ENCODE measurements at places on chromosomes 1 and 21.
A peak's percentile ranks its signal among the peaks of the same experiment; 100 is the strongest.

GRCh38 chr1:157695417-157695816 is 5.2 kb downstream of the FCRL3 start:
- no peak for DNase-seq

DNA sequence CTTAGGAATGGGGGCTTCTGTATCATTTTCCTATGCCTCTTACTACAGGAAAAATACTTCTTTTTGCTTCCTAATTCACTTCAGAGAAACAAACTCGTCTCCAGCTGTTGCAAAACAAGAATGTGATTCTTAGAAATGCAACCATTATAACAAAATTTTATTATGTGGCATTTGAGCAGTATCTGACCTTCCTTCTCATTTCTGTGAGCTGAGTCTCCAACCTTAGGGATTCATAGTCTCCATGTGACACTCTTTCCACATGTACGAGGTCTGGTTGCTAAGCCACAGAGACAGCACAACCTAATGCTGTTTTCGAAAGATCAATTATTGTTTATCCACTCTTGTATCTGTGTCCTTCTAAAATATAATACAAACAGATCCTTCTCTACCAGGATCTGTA is 75.3 kb upstream of the RGS4 start:
- DNase-seq: no peak

DNA sequence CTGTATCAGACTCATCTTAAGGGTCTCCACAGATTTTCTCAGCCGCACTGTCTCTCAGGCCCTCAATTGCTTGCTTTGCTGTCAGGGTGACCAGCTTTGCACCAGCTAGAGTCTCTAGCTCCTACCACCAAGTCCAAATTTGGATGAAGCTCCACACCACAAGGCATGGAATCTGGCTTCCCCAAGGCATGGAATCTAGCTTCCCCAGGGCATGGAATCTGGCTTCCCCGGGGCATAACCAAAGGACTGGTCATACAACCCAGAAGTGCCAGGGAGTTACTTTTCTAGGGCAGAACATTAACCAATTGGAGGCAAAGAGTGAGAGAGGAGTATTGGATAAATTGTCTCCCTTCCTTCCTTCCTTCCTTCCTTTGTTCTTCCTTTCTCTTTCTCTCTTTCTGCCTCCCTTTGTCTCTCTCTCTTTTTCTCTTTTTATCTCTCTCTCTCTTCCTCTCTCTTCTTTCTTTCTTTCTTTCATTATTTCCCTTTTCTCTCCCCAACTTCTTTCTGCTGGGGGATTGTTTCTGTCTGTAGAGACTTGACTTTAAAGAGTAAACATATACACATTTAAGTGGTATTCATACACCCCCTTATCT is 76.9 kb upstream of the HAO2 start:
- DNase-seq: no peak

DNA sequence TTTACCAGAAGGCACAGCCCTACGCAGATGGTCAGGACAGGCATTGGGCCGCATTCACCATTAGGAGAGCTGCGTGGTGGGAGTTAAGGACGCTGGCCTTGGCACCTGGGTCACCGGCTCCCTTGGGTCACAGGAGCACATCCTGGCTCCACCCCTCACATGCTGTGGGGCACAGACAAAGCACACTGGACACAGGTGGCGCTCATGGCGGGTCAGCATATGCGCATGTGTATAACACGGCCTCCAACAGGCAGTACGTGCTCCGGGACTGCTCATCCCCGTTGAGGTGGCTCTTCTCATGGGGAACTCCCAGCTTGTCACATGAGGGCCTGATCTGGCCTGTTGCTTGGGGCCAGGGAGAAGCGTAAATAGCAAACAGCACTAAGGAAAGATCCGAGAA is 25.0 kb downstream of the PGBD5 start:
- DNase-seq: no peak

DNA sequence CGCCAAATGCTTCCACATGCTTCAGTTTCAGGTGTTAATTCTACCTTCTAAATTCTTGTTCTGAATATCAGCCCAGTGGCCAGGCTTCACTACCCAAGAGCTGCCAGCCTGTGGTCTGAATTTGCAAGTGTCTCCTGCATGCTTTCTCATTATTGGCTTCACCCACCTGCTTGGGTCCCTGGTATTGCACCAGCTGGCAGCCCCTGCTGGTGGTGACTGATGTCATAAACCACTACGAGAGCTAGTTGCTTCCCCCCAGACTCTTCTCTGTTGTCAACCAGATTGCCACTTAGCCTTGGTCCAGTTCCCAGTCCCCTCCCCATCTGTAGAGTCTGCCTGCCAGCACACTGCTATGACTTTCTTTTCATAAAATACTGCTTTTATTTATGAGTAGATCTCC is 197.7 kb upstream of the DUSP10 start:
- DNase-seq: no peak

GRCh38 chr1:170734412-170735175 is 70.7 kb downstream of the PRRX1 start:
- no peak for DNase-seq

GRCh38 chr1:64220241-64220640 is 16.8 kb downstream of the UBE2U start:
- no peak for DNase-seq

DNA sequence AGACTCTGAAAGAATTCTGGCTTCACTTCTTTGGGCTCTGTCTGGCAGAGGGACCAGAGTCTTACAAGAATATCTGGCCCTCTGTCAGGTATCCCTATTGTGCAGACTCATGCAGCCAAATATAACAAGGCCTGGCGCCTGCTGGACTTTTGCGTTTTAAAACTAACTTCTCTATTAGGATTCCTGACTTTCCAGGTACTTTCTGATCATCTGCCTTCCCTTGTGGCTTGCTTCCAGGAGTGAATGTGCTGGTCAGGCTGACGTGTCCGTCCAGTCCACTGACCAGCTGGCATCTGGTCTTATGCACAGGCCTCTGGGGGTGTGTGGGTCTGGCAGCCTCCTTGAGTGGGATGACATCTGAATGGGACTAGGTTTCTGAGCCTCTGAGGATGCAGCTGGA is 8.6 kb upstream of the RAB29 start:
- DNase-seq: no peak

- no peak for DNase-seq
Measured at GRCh38 chr1:201023517-201023902, at the start of gene KIF21B. TSS of gene KIF21B (minus strand) at chr1:201023714. CDS start at chr1:201023383, 331 bp downstream.

- no peak for DNase-seq
Measured at GRCh38 chr1:66777831-66778230, 23.2 kb downstream of the INSL5 start.

DNA sequence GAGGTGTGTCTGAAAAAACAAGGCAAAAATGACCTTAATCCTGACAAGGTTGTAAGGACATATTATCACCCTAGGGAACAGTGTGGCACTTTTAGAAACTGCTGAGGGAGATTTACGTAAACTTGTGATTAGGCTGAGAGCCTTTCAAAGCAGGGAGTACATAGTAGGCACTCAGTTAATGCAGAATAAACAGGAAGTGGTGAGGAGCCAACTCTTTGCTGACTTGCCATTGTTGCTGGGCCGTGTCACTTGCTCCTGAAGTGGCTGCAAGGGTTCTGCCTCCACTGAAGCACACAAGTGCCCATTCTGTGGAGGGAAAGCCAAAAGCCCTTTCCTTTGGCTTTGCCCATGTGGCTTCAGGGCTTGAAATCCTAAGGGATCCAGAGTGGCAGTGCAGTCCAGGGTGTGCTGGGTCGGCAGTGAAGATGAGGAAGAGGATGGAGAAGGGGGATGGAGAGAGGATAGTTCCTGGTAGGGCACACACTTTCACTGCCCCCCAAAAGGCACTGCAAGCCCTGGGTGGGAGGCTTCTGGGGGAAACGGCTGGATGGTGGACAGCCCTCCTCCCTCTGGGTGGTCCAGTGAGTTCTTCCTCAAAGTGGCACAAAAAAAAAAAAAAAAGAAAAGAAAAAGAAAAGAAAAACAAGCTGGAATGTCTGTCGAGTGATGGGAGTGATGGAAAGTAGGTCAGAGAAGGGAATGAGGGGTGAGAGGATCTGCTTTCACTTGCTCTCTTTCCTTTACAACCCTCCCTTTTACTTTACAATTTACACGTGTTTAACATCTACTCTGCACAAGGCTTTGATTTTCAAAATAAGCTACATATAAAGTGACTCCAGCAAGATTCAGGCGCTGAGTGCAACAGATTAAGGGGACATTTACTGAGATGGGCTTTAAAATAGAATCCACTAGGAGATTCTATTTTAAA is 13.7 kb upstream of the RHEX start:
- DNase-seq: no peak

- no peak for DNase-seq
Measured at GRCh38 chr1:181040284-181040865, 6.6 kb downstream of the MR1 start.

GRCh38 chr1:91650764-91651163 is 150.1 kb downstream of the CDC7 start:
- no peak for DNase-seq

DNA sequence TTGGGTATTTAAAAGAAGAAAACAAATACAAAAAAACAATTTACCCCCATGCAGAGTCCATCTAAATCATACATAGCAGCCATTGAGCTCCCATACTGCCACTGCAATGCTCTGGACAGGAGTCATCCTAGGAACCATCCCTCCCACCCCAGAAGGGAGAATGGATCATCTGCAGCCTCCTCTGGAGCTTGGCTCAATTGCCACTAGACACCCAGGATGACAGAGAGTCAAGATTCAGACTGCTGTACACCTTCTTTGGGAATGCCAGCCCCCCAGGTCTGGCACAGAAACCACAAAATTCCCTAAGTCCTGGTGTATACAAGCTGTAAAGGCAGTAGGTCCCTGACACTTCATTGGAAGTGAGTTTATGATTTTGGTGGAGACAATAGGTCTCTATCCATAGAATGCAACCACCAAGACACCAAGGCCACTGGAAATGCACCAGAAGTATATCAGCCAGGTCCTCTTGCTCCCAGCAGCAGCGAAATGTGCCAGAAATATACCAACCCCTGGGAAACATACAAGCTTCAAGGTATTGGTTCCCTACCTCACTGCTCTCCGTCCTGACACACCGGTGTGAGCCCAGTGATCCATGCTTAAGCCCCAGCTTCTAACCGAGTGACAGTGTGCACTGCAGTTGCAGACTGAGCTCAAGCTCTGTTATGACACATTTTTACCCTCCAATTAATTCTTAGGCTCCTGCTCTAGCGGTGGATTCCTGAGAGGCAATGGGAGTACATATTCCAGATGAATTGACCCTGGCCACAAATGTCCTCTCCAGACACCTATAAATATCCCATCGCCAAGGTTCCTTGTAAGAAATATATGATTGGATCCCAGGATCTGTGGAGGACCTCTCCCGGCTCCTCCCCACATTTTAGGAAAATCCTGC is 4.4 kb downstream of the TAL1 start:
- DNase-seq: no peak

- DNase-seq: peak; percentile 73
Measured at GRCh38 chr1:112718691-112719418, 3.7 kb upstream of the PPM1J start.

DNA sequence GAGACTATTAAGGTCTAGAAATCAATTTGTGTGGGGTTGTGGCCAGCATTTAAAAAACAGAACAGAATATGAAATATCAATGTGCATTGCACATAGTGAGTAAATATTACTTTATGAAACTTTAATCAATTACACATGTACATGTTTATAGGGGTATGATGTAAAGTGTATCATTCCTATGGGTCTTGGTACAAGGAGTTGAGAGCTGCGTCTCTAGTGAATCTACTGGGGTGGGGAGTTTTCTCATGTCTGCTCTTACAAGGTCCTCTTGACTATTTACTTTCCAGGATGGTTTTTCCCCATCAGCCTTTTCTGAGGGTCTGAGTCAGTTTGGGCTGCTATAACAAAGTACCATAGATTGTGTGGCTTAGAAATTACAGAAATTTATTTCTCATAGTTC is 75.8 kb downstream of the BACH1 start:
- no peak for DNase-seq
